Vagina (tissue), 2 donors: ENCODE measurements at places on chromosomes 7 and 10. TPM values are rescaled to one million over a fixed set of nuclear protein-coding genes. Genes with fewer than 3 reads are reported as not detected.

The CFAP69 gene
- 2.7 TPM for total RNA-seq

DNA sequence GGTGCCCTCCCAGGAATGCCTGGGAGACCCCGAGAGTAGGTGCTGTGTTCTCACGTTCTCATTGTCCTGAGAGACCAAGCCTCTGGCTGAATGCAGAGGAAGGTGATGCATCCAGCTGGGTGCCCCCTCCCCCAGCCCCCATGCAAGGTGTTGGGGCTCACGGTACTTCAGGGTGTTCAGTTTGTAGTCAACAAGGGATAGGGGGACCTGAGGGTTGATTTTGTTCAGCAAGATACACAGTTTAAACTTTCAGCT is 60.4 kb upstream of the DUSP5 start:
- no peak for DNase-seq

GRCh38 chr7:11237742-11238141 is 264.1 kb downstream of the PHF14 start:
- DNase-seq = no peak

DNA sequence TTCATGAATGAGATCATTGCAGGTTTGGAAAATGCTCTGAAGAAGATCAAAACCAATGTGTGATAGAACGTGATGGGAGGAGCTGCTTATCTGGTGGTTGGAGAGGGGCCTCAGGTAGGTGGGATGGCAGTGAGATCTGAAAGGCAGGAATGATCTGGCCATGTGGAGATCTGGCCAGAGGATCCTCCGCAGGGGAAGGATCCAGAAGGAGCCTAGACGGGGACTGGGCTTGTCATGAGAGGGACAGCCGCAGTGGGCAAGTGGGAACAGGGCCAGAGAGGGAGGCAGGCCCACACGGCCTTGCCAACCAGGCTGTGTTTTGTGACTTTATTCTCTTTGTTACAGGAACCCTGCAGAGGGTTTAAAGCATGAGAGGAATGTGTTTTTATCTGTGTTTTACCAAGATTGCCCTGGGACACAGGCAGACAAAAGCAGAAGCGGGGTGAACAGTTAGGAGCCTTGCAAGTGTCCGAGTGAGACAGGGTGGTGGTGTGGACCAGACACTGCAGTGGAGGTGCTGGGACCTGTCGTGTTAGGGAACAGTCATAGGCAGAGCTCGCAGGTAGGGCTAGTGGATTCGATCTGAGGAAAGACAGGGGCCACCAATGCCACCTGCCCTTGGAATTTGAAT is 66.6 kb downstream of the TLL2 start:
- DNase-seq = no peak

- no peak for DNase-seq
Measured at GRCh38 chr10:26095781-26096180, 120.8 kb upstream of the GAD2 start.

DNA sequence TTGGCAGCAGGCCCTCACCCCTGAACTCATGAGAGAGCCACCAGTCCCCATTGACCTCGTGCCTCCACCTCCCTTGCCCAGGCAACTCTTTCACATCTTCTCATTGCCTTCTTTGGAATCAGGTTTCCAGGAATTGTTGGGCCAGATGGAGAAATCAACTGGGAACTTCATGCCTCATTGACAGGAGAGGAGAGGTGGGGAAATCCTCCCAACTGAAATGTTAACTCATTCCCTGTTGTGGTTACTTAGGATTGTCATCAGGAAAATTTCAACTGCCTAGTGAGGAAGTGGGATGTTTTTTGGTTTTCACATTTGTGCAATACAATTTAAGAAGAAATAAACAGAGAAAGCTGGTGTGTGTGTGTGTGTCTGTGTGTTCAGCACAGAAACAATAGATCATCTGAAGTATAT is 106.6 kb upstream of the INHBA start:
- no peak for DNase-seq
